ENCODE measurements at places on chromosomes 1 and 21.

GRCh38 chr1:4170548-4171340, 270.7 kb upstream of the C1orf174 start:
- DNase-seq, result no peak

DNA sequence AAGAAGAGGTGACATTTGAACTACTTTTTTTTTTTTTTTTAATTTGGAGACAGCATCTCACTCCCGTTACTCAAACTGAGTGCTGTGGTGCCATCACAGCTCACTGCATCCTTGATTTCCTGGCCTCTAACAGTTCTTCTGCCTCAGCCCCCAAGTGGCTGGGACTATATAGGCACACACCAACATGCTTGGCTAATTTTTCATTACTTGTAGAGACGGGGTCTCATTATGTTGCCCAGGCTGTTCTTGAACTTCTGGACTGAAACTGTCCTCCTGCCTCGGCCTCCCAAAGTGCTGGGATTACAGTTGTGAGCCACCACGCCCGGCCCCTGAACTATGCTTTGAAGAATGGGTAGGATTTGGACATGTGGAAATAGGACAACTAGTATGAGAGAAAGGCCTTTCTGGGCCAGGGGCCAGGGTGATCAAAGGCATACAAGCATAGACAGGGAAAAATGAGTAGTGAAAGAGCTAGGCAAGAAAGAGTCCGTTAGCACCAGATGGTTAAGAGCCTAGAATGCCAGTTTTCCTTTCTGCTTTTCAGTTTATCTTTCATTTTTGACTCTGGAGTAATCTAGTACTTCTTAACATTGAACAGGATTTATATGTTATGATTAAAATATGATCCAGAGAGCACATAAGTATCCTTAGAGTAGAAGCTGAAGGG, 6.3 kb downstream of the RABGAP1L start:
- DNase-seq, result no peak

DNA sequence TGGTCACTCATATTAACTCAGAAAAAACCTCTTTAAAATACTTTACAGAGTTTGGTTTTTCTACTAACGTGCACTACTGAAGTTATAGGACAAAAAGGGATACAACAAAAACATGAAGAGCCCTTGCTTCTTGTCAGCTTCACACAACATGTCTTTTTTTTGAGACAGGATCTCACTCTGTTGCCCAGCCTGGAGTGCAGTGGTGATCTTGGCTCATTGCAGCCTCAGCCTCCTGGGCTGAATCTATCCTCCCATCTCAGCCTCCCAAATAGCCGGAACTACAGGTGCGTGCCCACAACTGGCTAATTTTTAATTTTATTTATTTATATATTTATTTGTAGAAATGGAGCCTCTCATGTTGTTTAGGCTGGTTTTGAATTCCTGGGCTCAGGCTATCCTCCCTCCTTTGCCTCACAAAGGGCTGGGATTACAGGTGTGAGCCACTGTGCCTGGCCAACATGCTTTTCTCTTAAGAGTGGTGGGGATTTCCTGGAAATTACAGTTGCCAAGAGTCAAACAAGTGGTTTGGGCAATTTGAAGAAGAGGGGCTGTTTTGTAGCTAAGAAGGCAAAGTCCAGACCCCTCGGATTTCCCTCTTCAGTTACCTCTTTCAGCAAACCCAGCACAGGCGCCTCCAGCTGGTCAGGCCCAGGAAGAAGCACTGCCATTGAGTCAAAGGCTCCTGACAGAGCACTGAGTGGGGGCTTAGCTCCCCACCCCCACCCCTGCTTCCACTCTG, 6.4 kb upstream of the SMPDL3B start:
- no peak for DNase-seq

DNA sequence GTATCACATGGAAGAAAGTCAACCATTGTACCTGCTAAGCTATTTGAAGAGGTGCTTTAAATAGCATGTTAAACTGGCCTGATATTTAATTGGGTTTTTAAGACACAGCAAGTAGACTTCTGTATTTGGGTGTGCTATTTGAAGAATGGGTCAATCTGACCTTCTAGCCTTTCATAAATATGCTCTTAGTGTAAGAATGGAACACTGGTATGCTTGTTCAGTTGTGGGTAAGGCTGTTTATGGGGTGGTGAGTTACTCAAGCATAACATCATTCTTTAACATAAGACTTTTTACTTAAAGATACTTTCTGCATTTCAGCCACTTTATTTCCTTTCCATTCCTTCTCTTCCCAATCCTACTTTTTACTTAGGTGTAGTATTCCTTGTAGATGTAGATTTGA, 21.4 kb downstream of the AHCYL1 start:
- no peak for DNase-seq

- DNase-seq, result no peak
These were observed 224.1 kb downstream of the COL11A1 start for GRCh38 chr1:102884238-102884637.

- DNase-seq, result no peak
These were observed 21.0 kb downstream of the LEPR start for GRCh38 chr1:65441464-65441863.

GRCh38 chr1:204377800-204378668, 18.3 kb upstream of the PLEKHA6 start:
- DNase-seq, result no peak

- no peak for DNase-seq
These were observed at the start of gene HTR1D for GRCh38 chr1:23217421-23218115. Gene HTR1D (minus strand): TSS chr1:23217502. CDS start chr1:23194219, 23,283 bp downstream.

DNA sequence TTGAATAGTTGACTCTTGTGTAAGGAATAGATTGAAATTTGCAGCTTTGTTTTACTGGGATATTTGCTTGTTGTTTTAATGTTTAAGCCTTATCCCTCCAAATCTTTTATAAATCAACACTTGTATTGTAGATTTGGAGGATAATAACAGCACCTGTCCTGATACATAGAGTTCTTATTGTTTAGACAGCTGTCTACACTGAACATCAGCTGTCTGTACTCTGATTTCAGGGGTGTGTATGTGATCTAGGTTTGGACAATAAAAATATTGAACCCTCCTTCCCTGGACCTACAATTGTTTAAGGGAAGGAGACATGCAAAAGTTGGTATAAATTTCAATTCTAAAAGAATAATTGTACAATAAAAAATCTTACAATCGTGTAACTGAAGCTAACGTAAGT, 48.3 kb upstream of the DPH5 start:
- DNase-seq, result no peak

DNA sequence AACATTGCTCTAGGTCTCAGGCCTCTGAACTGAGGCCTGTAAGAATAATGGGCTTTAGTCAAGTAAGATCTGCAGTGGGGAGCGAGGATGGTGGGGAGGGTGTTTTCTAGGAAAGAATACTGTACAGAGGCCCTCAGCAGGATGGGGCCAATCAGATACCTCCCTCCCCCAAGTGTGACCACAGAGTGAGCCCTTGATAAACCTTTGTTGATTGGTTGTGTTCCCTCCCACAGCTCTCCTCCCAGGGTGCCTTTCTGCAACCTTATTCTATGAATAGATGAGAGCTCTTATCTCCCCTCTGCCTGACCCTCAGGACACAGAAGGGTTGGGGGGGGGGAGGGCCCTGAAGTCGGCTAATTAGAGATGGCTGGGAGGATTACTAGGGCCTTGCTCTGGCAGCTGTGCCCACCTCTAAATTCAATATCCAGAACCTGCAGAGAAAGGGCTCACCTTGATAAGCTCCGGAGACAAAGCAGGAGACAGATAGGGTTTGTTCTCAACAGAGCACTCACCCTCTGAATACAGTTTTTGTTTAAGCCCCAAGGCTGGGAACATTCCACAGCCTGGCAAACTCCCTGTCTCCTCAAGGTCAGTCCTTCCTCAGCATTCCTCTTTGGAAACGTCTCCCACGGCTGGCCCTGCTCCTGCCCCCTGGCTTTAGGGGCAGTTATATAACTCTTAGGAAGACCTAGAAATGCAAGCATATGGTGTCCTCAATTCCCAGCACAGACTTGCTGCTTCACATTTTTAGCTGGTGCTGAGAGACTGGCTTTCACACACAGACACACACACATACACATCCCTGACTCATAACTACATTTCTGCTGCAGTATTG, 42.9 kb downstream of the ATP1A1 start:
- no peak for DNase-seq

DNA sequence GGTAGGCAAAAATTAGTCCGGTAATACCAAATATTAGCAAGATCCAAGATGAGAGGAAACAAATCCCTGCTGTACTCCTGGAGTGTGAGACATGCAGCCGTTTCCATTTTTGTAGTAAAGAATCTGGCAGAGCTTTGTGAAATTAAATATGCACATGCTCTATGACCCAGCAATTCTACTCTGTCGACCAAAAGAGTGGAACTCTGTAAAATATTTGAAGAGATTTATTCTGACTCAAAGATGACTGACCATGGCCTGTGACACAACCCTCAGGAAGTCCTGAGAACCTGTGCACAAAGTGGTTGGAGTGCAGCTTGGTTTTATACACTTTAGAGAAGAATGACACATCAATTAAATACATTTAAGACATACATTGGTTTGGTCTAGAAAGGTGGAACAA, 16.2 kb downstream of the HAX1 start:
- no peak for DNase-seq

- DNase-seq, result no peak
These were observed 161.8 kb downstream of the PGBD5 start for GRCh38 chr1:230264342-230264741.

DNA sequence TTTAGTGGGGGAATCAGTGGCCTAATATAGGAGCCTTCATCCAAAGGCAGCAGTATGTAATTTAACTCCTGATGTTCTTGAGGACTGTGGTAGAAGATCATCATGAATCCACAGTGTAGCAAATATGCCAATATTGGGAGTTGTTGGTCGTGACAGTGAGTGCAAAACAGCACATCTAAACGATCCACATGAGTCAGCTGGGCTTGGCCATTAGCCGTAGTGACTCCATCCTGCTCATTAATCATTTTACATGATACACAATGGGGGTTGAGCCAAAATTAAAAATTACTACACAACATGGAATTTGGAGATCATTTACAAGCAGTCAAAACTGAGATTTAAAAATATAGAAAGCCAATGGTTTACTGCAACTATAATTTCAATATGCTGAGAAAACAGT, 653.9 kb upstream of the CAMK1G start:
- DNase-seq, result no peak

DNA sequence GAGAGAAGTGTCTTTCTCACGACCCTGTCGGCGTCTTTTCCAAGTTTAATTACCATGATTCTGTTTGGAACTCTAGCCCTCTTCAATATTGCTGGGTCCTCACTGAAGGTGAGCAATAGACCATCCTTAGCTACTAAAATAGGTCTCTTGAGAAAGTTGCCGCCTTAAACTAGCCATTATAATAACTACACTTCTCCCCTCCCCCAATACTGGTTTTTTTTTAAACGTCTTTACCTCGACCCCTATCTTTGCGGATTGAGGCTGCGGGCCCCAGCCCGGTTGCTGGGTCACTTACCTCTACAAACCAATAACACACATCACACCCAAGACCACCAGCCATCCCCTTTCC, 672 bp downstream of the ENSA start:
- DNase-seq, result no peak

GRCh38 chr1:59401581-59401980, 104.7 kb downstream of the FGGY start:
- no peak for DNase-seq

GRCh38 chr1:240294566-240294965, 202.9 kb downstream of the FMN2 start:
- DNase-seq, result no peak

- no peak for DNase-seq
These were observed 25.0 kb upstream of the SLAMF1 start for GRCh38 chr1:160671603-160672517.

DNA sequence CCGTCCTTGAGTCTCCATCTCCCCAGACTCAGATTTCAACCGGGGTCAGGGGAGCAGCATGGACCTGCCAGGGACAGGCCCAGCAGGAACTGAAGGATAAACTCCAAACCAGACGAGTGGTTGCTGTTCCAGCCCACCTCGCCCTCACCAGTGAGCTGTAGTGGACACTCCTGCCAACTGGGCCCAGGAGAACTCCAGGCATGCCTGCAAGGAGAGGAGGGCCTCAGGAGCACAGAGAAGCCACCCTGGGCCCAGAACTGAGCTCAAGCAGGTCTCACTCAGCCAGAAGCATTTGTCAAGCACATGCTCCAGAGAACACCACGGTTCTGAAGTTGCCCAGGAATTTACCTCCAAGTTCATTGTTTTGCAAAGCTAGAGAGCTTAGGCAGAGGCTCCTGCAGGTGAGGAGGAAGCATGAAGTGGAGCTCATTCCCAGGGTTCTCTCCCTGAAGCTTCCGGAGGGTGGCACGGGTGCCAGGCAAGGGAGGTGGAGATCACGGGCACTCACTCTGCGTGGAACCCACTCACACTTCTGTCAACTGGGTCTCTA, 61.0 kb downstream of the MATN1 start:
- no peak for DNase-seq

DNA sequence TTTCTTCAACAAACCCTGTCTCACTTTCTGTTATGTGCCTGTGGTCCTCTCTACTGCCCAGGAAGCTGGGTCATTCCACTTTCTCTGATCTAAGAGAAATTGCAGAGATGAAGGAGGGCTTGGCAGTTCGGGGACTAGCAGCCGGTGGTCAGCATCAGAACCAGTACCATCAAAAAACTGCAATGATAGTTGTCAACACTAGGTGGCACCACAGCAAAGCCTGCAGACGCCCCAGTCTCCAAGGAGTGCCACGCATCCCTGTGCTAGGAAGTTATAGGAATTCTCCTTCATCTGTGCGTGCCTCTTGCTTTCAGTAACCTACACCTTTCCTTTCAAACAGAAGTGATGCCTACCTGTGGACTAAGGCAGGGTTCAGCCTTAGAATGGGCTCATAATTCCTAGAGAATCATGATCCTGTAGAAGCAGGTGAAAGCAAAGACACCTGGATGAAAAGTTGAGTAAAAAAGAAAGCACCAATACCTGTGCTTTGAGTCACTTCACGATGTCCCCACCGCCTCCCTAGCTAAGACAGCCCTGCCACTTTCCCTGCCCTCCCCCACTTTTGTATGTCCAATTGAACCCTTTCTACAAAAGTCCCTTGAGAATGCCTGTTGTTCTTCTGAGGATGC, 129.2 kb downstream of the ADAMTS1 start:
- peak; percentile 51 for DNase-seq

DNA sequence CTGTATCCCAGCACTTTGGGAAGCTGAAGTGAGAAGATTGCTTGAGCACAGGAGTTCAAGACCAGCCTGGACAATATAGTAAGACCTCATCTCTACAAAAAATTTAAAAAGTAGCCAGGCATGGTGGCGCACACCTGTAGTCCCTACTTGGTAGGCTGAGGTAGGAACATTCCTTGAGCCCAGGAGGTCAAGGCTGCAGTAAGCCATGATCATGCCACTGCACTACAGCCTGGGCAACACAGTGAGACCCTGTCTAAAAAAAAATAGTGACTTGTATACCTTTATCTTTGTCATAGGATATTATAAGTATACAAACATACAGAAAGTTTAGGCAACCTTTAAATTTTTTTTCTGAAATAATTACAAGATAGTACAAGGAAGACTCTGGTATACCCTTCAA, 3.9 kb upstream of the FBXO28 start:
- no peak for DNase-seq

DNA sequence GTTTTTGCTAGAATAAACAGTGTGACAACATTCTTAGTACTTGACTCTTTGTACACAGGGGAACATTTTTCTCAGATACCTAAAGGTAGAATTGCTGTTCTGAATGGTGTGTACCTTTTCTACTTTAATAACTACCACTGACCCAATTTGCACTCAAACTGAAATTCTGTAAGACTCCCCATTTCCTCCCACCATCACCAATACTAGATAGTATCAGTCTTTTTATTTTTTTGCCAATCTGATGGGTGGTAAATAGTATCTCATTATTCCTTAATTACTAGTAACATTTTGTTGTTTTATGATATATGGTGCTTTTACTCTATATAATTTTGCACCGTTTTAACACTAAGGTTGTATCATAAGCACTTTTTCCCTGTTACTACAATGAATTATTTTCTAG, 28.8 kb upstream of the GCLM start:
- DNase-seq, result no peak

Measured in NCI-H1694 (cell line).